ENCODE measurements at places on chromosomes 7 and 10. TPM values are rescaled to one million over a fixed set of nuclear protein-coding genes. Genes with fewer than 3 reads are reported as not detected.

Gene MPP7
- 0.55 TPM for total RNA-seq

Gene ZNF735
- not detected for total RNA-seq

Gene DDX56
- total RNA-seq, result 113 TPM

Gene CFAP70
- total RNA-seq, result 3.1 TPM

Gene NOM1
- 28.3 TPM for total RNA-seq

All from PC-9 (cell line).